ENCODE measurements at places on chromosomes 5 and 9. TPM values are rescaled to one million over a fixed set of nuclear protein-coding genes. Genes with fewer than 3 reads are reported as not detected.

Gene CEP120
- 29.4 TPM for total RNA-seq

DNA sequence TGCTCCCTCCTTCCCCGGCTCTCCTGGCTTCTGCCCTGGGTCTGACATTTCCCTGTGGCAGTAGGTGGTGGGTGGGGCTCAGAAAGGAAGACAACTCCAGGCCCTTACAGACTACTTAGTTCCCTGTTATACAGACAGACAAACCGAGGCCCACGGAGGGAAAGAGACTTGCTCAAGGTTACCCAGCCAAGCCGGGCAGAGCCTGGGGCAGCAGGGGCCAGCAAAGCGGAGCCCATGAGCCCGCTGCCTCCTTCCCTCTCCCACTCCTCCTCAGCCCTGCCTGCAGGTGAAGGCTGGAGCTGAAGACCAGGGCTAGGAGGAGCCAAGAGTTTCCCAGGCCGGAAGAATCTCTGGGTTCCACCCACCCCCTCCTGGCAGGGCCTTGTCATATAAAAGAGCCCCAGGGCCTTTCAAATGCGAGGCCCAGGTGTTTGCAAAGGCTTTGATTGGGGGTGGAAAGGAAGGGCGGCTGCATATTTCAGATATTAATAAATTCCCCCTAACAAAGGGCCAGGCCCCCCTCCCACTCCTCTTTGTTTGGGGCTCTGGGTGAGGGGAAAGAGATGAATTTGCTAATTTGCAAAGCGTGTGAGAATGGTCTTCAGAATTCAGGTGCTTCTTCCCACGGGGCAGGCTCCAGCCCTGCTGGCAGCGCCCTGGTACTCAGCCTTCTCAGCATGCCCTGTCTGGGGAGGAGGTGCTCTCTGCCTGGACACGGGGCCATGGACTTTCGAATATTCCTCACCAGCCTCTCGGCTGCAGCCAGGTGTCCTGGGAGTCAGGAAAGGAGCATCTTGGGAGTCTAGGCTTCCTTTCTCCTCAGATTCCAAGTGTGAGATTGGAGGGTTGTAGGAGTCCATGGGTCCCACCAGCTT is 21.5 kb downstream of the SLC6A7 start:
- no peak for DNase-seq

- no peak for DNase-seq
Measured at GRCh38 chr9:134390537-134390936, 64.3 kb downstream of the RXRA start.

DNA sequence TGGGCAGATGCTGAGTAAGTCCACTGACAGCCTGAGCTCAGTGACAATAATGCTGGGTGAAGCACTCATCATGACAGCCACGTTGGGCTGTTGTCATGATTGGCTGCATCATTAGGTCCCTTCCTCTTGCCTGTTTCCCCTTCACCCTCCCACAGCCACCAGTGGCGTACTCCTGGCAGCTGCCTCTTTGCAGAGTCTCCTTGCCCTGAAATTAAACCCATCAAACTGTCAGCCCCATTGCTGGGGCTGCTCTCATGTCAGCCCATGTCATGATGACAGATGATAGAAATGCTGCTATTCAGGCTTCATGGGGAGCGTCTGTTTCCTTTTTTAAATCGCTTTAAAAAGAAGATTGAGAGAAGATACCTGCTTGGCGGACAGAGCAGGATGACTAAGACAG is 327.4 kb downstream of the AGTPBP1 start:
- no peak for DNase-seq

DNA sequence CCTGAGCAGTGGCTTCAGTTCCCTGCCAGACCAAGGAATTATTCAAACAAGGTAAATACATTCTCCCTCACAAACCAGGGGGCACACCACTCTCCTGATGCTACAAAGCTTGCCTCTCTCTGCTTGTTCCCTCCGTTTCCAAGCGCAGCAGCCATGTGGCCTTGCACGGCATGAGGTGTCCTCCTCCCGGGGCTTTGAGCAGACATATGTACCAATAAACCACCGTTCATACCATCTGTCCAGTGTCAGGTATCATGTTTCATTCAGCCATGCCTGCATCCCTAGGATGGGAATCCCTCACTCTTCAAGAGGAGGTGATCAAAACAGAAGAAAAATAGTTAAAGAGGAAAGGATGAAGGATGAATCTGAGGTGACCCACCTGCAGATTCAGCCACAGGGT is 282.7 kb downstream of the ENC1 start:
- no peak for DNase-seq

GRCh38 chr5:16642867-16643266 is 26.1 kb upstream of the RETREG1 start:
- no peak for DNase-seq

- DNase-seq: no peak
Measured at GRCh38 chr5:134594797-134595457, 37.7 kb downstream of the SAR1B start.

Gene UBTD2
- total RNA-seq: 14.6 TPM

Gene NXNL2
- 0.70 TPM for total RNA-seq

- DNase-seq: no peak
Measured at GRCh38 chr9:31034311-31034710, 1350.1 kb upstream of the ACO1 start.

DNA sequence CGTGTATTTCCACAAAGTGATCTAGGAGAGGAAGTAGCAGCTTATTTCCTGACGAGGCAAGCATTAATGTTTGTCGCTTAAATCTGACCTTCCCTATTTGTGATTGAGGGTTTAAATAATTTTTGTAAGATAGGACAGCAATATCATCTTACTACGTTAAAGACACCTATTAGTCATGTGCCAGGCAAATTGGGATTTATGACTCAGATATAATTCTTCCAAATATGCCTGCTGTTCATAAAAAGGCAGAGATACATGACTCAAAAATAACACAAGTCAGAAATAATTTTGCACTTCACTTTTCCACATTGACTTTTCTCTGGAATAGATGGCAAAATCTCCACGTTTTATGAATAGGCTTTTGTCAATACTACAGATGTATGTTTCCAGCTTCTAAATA is 43.0 kb upstream of the CDH12 start:
- no peak for DNase-seq

DNA sequence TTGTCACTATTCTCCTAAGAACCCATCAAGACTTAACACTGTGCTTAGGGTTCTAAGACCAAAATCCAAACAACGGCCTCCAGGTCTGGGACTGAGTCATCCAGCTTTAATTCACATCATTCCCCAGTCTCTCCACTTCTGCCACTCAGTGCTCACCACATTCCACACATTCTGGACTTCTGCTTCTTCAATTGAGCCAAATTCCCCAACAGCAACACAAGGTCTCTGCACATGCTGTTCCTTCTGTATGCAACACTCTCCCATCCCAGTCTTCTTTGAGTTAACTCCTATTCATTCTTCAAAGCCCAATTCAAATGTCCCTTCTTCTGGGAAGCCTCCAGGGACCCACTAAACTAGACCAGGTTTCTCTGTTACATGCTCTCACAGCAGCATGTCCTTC is 97.8 kb downstream of the GPR21 start:
- DNase-seq: no peak

- no peak for DNase-seq
Measured at GRCh38 chr9:131977109-131977838, 102.4 kb downstream of the MED27 start.

Gene GFI1B
- total RNA-seq: not detected

- no peak for DNase-seq
Measured at GRCh38 chr5:73446631-73447529, 1.7 kb downstream of the FOXD1 start.

DNA sequence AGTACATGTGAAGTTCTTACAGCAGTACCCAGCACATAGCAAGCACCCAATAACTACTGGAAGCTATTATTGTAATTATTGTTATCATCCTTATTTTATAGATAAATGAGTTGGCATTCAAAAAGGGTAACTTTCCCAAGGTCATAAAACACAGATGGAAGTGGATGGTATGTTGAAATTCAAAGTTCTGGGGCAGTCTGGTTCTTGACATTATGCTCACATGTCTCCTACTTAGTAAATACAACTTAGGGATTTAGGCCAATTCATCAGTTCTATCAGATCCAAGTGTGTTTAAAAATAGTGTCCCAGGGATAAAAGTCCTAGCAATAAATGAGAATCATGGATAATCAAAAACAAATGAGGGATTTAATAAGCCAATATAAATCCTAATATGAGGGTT is 265.2 kb downstream of the ADAMTSL1 start:
- no peak for DNase-seq

Gene AGXT2
- total RNA-seq: not detected

GRCh38 chr5:133232011-133232410 is 180.2 kb downstream of the HSPA4 start:
- no peak for DNase-seq

DNA sequence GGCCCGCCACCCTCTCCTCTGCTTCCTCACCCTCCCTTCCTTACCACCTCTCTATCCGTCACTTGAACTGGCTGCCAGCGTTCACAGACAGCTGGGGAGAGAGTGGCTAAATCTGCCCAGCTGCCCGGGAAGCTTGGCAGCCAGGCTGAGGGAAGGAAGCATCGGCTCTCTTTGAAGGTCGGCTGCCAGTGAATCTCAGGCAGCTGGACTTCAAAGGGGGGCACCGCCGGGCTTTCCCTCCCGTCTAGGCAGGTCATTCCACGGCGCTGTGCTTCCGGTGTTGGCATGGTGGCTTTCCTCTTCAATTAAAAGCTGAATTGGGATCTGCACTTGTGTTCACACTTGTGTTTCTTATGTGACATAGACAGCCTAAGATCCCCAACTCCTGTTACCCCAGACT is 174.0 kb downstream of the GDNF start:
- DNase-seq: no peak

Gene MAP1B
- 128 TPM for total RNA-seq

Measured in ureter (tissue), 1 donor.